ENCODE measurements at places on chromosomes 3 and 15.

DNA sequence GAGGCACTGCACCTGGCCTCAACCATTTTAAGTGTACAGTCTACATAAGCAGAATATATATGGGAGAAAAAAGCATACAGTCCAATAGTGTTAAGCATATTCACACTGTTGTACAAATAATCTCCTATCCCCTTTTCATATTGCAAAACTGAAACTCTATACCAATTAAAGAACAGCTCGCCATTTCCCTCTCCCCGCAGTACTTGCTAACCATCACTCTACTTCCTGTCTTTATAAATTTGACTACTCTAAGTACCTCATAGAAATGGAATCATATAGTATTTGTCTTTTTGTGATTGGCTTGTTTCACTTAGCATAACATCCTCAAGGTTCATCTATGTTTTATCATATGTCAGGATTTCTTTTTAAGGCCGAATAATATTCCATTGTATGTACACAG is 21.6 kb upstream of the TASOR start:
- DNase-seq, result no peak

GRCh38 chr15:99096894-99097426 is 7.9 kb upstream of the SYNM start:
- no peak for DNase-seq

- no peak for DNase-seq
These were observed 53.7 kb downstream of the TPRG1 start for GRCh38 chr3:189225431-189225830.

DNA sequence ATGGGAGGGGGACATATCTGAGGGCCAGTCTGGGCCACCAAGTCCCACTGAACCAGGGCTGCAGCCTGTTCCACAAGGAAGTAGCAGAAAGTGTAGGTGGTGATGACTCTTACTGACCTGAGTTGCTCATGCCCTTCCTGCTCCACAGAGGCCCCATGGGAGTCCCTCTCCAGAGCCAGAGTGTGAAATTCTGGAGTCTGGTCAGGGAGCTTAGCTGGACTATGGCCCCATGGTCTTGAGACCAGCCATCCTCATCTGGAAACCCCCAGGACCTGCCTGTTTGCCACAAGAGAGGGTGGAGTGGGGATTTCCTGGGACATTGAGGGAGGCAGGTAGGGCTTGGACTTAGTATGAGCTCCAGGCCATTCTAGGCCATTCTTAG is 3.0 kb downstream of the SPINT1 start:
- peak; percentile 46 for DNase-seq

DNA sequence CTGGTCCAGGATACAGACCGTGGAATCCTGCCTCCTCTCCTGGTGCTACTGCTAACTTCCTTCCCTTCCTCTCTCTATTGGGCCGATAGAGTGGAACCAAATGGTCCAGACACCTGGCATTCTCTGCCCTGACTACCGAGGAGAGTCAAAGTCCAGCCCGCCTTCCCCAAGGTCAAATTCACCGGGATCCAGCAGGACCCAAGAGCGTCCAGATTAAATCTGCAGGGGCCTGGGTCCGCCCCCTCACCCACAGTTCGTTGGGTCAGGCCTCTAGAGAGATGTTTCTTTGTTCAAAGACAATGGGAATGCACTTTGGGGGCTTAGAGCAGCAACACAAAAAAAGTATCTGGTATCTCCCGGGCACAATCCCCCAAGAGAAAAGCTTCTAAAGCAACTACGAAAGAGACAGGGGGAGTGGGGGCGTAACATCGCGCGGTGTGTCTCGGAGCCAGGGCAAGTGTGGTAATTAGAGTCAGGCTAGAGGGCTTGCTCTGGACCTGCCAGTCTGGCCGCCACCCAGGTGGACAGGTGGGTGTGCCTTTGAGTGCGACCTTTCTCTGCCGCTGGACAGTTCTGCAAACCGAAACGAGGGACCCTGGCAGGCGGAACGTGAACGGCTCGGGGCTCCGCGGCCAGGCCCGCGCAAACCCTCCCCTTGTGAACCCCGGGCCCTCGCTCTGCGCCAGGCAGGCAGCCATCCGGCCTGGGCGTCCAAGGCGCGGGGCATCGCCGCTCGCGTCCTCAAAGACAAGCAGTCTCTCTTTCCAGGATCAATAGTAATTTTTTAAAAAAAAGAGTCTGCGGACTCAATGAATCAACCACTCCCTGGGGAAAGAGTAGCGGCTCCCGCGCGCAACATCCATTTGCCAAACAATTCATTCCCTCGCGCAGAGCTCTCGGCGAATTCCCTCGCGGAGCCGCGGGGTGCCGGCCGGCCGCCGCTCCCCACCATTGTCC is 806 bp downstream of the KLHL25 start:
- DNase-seq, result peak; percentile 71

- no peak for DNase-seq
These were observed 51.0 kb upstream of the TRA2B start for GRCh38 chr3:185988816-185989175.

DNA sequence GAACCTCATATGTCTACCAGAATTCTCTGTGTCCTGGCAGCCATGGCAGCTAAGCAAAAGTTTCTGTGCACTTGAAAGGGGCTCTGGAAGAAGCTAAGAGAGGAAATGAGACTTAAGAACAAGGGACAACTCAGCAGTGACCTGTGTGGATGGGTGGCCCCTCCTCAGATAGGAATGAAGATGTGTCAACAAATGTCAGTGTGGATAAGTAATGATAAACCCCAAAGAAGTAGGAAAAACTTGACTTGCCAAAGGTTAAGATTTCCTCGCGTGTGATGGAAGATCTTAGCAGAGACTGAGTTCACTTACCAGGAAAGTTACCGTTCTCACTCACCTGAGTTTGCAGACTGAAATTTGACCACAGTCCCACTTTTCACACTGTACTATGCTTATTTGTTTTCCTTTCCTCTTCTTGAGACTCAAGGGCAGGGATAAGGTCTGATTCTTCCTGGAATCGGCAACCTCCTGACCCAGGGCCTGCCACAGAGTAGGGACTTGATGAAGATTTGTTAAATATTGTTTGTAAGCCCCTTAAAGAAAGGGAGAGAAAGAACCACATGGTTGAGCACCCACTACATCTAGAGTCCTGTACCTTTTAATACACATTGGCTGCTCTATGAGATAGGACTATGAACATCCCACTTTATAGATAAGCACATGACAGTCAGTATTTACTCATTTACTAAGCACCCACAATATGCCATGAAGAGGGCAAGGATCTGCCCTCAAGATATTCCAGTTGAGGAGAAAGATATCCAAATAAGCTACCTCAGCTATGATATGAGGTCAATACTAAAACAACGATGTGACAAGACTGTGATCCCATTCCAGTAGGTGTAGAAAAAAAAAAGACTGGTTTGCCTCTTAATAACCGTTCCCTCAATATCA is 7.3 kb upstream of the HRH1 start:
- DNase-seq, result no peak

- no peak for DNase-seq
These were observed 45.5 kb upstream of the BOC start for GRCh38 chr3:113165841-113166240.

DNA sequence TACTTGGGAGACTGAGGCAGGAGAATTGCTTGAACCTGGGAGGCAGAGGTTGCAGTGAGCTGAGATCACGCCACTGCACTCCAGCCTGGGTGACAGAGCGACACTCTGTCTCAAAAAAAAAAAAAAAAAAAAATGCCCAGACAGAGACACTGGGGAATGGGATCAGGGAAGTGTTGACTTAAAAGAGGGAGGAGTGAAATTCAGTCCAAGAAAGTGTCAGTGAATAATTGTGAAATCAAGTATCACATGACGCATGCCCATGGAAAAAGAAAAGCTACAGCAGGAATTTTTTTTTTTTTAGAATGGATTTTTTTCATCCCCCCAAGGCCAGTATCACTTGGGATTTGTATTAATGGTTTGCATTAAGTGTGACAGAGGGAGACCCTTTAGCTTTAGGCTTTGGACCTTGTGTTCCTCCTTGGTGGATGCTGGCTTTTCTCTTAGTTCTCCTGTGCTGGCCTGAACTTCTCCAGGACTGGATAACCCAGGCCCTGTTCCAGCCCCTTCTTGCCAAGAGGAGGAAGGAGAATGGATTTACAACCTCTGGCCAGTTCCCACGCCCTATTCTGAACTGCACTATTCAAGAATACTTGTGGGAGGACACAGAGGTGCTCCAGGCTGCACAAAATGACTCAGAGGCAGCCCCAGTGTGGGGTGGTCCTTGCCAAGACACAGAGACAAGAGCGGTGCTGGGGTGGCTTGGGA is 36.7 kb upstream of the ZNF774 start:
- DNase-seq, result peak; percentile 69

DNA sequence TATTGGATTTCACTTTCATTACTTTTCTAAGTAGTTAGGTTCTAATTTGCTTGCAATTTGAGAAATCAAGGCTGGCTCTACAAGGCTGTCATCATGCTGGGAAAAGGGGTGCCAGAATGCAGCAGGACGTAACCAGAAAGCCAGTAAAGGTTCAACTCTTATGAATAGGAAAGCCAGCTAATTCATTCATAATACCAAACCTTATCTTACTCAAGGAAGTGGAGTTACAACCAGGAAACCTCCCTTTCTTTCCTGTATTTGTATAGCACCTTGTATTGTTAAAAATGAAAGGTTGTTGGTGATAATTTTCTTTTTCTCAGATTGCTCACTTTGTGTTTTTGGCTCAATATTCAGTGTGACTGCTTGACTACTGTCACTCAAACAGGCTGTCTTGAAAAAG is 109.4 kb downstream of the FILIP1L start:
- DNase-seq, result no peak

- no peak for DNase-seq
These were observed 19.9 kb upstream of the SCN10A start for GRCh38 chr3:38835939-38836338.

- DNase-seq, result no peak
These were observed 209.8 kb downstream of the PLCL2 start for GRCh38 chr3:17094551-17094950.

- DNase-seq, result no peak
These were observed 38.8 kb downstream of the SLC12A1 start for GRCh38 chr15:48244921-48245320.

DNA sequence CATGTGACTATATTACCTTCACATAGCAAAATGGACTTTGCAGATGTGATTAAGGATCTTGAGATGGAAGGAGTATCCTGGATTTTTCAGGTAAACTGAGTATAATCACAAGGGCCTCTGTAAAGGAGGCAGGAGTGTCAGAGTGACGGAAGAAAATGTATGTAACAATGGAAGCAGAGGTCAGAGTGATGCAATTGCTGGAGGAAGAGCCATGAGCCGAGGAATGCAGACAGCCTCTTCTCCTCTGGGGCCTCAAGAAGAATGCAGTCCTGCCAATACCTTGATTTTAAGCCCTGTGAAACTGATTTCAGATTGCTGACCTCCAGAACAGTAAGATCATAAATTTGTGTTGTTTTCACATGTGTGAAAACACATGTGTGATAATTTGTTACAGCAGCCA is 15.1 kb downstream of the HEMK1 start:
- no peak for DNase-seq

- DNase-seq, result no peak
These were observed 43.9 kb downstream of the NR2C2 start for GRCh38 chr3:14991151-14991742.

DNA sequence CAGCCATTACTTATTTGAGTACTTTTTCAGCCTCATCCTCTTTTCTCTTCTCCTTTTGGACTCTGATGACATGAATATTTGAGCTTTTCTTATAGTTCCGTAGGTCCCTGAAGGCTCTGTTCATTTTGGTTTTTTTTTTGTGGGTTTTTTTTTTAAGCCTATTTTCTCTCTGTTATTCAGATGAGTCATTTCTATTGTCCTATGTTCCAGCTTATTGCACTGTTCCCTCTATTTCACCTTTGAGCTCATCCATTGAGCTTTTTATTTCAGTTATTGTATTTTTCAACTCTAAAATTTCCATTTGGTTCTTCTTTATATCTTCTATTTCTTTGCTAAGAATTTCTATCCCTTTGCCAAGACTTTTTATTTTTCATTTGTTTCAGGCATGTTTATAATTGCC is 7.2 kb upstream of the MGLL start:
- DNase-seq, result no peak

- no peak for DNase-seq
These were observed 51.5 kb downstream of the SST start for GRCh38 chr3:187618722-187619121.

- peak; percentile 7 for DNase-seq
These were observed 130.1 kb downstream of the LRRK1 start for GRCh38 chr15:101049282-101049681.

- no peak for DNase-seq
These were observed 66.3 kb downstream of the RTP4 start for GRCh38 chr3:187434524-187434923.

DNA sequence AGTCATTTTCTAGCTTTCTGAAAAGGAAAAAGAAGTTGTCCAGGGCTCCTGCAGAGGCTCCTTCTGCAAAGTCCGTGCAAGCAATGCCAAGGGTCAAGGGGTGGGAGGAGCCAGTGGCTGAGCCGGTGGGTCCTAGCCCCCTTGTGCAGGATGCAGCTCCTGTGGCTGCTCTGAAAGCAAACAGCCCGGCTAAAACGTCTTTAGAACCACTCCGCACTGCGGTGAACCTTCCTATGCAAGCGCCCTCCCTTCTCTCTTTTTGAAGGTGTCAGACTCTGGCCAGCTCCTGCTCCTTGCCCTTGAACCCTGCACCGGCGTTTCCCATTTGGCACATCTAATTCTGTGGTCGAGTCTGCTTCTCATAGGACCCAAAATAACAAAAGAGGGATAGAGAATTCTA is 183.1 kb downstream of the UACA start:
- no peak for DNase-seq

DNA sequence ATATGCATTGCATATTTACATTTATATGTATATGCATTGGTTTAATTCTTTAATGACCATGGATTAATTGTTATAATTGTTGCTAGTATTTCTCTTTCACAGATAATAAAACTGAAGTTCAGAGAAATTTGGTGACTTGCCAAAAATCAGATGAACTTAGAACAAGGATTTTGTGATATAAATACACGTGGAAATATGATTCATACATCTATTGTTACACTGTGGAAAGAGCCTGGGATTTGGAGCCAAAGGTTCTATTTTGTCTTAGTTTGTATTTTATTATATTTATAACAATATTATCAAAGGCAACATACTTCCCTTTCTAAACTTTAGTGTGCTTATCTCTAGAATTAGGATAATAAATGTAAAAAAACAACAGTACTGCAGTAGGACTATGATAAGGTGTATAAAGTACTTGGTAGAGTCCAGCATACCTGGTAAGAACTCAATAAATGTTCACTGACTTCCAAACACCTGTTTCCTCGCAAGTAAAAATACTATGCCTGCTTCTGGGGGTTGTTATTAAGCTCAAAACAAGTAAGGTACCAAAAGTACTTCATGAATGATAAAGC is 342.9 kb downstream of the THSD4 start:
- no peak for DNase-seq

DNA sequence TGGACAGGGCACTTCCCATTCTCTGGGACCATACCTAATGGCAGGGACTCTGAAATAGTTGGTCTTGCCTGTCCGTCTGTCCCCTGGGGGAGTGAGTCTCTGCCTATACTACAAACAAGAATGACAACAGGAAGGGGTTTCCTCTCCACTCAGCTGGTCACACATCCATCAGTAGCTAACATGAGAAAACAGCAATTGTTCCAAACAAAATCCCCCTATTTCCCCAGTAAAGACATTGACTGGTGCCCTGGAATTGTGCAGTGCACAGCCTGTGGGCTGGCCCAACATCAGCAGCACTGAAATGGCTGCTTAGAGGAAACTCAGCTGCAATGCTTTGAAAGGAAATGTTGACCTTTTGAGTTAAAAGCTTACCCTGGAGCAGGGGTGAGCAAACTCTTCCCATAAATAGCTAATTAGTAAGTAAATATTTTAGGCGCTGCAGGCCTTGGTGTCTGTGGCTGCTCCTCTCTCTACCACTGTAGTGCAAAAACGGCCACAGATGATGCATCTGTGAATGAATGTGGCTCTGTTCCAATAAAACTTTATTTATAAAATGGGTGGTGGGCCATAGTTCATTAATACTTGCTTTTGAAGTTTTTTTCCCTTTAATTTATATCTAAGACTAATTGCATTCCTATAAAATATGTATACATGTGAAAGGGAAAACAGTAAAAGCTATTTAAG is 174.3 kb downstream of the KLF13 start:
- no peak for DNase-seq
